ENCODE measurements at places on chromosomes 4 and X.
A peak's percentile ranks its signal among the peaks of the same experiment; 100 is the strongest.

DNA sequence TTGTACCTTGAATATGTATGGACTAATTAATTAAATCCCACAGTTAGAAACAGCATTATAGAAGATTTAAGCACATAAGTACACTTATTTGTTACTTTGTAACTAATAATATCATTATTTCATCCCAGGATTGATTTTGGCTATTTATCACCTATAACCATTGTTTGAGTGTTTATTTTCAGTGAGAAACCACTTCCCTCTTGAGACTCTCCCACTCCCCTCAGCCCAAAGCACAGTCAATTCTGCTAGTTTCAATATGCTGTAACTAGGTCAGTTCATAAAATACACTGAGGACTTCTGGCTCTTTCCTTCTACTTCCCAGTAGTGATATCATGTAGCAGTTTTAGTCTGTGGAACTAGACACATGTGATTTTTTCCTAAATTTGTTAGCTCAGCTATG, 16.3 kb downstream of the OFD1 start:
- no peak for DNase-seq

GRCh38 chr4:133377286-133377685, 228.2 kb downstream of the PCDH10 start:
- no peak for DNase-seq

DNA sequence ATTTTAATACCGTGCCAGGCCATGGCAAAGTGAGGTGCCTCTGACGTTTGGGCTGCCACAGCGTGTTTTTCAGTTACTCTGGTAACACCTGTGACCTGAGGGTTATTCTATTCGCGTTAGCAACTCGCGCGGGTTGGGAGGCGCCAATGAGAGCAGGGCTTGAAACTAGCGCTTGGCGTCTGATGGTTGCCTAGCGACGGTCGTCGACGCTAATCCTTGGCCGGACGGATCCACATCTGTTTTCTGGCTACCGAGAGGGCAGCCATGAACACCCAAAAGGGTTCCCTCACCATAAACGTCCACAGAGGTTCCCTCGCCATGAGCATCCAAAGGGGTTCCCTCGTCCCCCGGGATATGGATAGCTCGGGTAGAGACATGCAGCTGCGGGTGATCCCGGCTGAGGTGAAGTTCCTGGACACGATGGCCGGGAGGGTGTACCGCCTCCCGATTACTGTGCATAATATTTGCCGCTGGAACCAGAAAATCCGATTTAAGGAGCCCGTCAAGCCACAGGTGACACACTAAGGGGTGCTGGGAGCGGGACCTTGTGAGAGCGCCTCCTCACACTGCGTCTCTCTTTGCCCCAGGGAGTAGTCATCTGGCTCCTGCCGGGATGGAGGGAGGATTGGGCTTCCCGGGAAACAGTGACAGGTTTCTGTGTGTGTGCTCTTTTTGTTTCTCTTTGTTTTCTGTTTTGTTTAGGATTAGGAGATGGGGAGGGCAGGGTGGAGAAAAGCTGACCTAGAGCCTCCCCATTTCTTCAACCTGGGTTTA, at the start of gene CFAP47:
Gene CFAP47, plus strand, starts transcription at position 199 of the 774 bp plus-strand sequence. Its CDS starts 66 bp downstream, at position 265.
- no peak for DNase-seq

GRCh38 chr4:57154191-57154590, 44.0 kb upstream of the IGFBP7 start:
- DNase-seq = no peak

DNA sequence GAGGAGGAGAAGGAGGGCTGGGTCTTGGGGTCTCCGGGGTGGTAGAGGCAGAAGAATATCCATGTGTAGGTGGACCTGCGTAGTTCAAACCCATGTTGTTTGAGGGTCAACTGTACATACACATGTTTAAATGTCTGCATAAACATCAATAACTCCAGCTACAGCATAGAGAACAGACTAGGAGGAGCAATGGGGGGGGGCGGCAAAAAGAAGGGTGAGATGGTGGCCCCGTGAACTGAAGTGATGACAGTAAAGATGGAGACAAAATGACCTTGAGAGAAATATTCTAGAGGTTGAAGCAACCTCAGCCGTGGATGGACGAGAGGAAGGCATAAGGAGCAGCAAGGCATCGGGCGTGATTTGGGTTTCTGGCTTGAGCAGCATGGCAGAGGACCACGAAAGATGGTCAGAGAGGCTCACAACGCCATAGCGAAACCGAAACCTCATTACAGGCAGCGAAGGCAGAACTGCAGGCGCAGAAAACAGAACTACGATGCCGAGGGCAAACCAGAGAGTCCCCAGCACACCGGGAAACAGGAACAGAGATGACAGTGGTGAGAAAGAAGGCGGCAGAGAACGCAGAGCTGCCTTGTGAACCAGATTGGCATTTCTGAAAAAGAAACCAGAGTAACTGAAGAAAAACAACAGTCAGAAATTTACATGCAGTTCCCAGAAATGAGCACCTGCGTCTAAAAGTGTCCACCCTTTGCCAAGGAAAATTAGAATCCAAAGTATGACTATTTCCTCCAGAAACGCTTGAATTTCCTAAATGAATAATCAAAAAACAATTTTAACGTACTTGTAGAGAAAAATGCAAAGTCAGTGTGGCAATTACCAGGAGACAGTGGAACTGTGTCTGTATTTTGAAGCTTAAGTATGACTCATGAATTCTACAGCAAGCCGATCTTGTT, 50.3 kb upstream of the ENPP6 start:
- peak; percentile 83 for DNase-seq

DNA sequence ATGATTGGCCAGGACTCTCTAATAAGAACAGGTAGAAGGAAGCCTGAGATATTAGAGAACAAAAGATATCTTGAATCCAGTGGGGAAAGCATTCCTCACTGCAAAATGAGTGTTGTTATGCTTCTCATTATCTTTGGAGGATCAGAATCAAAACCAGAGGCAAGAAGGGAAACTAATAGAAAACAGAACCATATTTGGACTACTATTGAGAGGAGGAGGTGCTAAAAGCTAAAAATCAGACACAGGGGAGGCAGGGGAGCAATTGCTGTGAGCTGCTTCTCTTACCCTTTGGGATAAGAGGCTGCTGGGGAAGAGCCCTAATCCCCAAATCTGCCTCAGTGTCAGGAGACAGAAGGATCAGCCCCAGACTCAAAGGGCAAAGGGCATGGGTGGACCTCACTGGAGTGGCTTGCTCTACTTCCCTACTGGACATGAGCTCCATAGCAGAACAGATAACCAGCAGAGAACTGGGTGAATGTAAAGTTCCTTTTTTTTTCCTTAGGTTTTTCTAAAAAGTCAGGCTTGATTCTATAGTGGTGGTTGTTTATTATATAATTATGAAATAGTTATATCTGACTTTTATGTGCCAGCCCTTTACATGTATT, 60.1 kb downstream of the SEPTIN11 start:
- no peak for DNase-seq

DNA sequence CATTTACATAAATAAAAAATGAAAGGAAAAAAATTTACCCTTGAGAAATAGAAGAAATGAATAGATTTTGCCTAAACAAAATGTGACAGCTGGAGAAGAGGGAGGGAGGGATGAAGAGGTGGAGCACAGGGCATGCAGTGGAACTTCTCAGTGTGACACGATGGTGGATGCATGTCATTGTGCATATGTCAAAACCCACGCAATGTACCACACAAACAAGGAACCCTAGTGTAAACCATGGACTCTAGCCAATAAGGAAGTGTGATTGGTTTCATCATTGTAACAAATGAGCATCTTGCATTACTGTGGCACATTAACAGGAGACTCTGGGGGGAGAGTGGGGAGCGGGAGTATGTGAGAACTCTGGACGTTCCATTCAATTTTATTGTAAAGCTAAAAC, 58.6 kb downstream of the GATB start:
- no peak for DNase-seq

GRCh38 chr4:100960232-100960631, 387.1 kb downstream of the PPP3CA start:
- no peak for DNase-seq

DNA sequence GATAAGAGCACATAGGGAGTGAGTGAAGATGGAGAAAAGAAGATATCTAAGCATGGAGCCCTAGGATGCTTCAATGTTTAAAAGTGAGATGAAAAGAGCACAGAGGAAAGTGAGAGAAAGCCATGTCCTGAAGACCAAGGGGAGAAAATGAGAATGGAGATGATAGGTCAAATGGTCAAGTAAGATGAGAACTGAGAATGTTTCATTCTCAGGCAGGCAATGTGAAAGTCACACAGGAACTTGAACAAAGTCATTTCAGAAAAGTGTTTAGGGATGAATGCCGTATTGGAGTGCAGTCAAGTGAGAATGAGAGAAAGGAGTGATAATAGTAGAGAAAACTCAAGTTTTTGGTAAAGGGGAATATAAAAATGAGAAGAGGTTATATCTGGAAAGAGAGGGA, 148.7 kb upstream of the PTCHD1 start:
- DNase-seq = no peak

DNA sequence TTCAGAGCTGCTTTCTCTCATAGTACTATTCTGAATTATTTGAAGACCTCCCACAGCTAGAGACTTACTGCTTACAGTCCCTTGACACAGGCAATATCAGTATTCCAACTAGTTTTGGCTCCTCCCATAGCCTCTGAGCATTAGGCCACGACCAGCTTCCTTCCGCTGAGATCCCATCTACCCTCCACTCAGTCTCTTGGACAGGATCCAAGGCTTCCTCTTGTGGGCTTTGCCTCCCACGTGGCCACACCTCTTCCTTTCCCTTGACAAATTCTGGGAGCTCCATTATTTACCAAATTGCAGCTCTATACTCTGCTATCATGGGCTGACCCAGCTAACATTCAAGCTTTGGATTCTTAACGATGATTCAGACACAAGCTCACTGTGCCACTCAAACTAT, 470.4 kb upstream of the GALNT7 start:
- no peak for DNase-seq

DNA sequence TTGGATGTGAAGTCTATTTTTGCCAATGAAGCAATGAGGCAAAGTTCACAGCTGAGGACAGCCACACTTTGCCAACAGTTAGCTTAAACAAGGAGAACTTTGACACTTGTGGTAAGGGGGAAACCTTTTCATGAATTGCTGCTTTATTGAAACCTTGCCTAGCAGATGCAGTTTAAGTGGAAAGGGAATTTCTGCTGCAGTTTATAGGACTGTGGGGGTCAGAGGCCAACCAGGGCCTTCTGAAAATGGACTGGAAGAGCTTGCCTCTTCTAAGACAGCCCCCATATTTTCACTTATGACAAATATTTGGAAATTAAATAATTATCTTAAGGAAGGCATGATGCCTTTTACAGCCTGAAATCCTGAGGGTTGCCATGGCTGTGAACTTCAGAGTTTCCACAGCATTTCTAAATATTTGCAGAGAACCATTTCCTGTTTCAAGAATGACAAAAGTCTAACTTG, 550.3 kb downstream of the RAB28 start:
- no peak for DNase-seq

GRCh38 chr4:15353207-15353606, 74.6 kb upstream of the C1QTNF7 start:
- DNase-seq = no peak

GRCh38 chr4:48017108-48017571, 568 bp downstream of the NIPAL1 start:
- DNase-seq = peak; percentile 54

DNA sequence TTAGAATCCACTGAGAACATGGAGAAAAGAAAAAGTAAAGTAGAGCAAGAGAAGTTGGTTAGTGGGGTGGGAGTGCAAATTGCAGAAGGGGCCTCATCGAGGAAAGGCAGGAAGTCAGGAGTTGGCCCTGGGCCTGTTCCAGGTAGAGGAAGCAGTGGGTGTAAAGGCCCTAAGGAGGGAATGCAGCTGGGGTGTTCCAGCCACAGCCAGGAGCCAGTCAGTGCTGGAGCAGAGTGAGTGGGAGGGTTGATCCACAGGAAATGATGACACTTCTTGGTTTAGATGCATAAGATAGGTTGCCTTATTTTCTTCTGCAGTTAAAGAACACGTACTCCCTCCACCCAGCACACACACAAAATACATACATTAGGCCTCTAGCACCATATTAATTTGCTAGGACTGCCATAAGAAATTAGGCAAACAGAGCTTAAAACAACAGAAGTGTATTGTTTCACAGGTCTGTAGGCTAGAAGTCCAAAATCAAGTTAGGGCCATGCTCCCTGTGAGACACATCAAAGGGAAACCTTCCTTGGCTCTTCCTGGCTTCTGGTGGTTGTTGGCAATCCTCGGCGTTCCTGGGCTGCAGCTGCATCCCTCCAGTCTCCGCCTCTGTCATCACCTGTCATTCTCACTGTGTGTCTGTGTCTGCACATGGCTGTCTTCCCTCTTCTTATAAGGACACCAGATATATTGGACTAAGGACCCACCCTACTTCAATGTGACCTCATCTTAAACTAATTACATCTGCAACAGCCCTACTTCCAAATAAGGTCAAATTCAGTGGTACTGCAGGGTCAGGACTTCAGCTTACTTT, 205.9 kb downstream of the AASDH start:
- DNase-seq = no peak

GRCh38 chr4:174764105-174764729, 64.8 kb downstream of the GLRA3 start:
- DNase-seq = no peak
